ENCODE measurements at places on chromosomes 7 and 10. TPM values are rescaled to one million over a fixed set of nuclear protein-coding genes. Genes with fewer than 3 reads are reported as not detected.

The SYT15B gene
- total RNA-seq, result 0.73 TPM

The RBM20 gene
- total RNA-seq, result 23.3 TPM

The TRAPPC14 gene
- total RNA-seq, result 23.6 TPM

The AMPH gene
- total RNA-seq, result 2.0 TPM

The NME8 gene
- total RNA-seq, result 0.86 TPM

The SRGN gene
- not detected for total RNA-seq

The IFIT1 gene
- total RNA-seq, result 44.1 TPM
